Upper lobe of left lung (tissue), 6 donors: ENCODE measurements at places on chromosomes 3 and 15. TPM values are rescaled to one million over a fixed set of nuclear protein-coding genes. Genes with fewer than 3 reads are reported as not detected.
A peak's percentile ranks its signal among the peaks of the same experiment; 100 is the strongest.

DNA sequence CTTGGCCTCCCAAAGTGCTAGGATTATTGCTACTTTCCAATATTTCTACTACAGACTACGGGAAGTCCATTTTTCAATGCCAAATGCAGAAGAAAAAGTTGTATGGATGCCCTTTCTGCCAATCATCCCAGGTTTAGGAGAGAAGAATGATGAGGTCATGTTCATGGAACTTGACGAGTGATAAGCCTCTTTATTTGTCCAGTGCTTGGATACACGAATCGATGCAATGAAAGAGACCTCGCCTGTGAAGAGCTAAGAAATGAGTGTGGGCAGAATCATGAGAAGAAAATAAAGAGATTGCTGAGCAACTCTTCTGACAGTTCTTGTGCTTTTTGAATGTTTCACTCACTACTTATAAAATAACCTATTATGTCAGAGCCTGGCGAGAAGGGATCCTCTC is 996 bp upstream of the SLC28A1 start:
- no peaks in the 10 kb centered on the region for H3K36me3 ChIP-seq
- DNase-seq, result no peak
- H3K4me3 ChIP-seq, result no peak overlapping the region
- no peaks in the 10 kb centered on the region for H3K27me3 ChIP-seq
- no peaks in the 10 kb centered on the region for H3K4me1 ChIP-seq

GRCh38 chr3:195823999-195824398 is 12.3 kb upstream of the MUC4 start:
- H3K36me3 ChIP-seq, result no peaks in the 10 kb centered on the region
- peak overlapping the region; percentile 86 for H3K27ac ChIP-seq
- DNase-seq, result no peak
- H3K27me3 ChIP-seq, result no peaks in the 10 kb centered on the region
- no peaks in the 10 kb centered on the region for H3K4me1 ChIP-seq

DNA sequence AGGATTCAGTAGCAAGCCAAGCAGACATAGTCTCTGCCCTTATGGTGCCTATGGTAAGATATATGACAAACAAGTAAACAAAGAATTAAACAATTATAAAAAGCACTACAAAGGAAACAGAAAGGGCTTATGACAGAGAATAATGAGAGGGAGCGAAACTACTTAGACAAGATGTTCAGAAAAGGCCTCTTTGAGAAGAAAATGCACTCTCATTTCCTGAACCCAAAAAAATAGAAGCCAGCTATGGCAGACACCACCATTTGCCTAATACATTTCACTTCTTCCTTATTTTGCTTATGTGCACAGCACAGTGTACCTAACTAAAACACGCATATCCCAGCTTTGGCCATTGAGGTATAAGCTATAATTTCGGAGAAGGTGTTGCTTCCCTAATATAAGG is 465.5 kb upstream of the PPP2R3A start:
- H3K27me3 ChIP-seq, result no peaks in the 10 kb centered on the region
- no peak overlapping the region for H3K4me3 ChIP-seq
- no peak for DNase-seq
- H3K27ac ChIP-seq, result no peak overlapping the region
- no peaks in the 10 kb centered on the region for H3K4me1 ChIP-seq
- H3K36me3 ChIP-seq, result no peaks in the 10 kb centered on the region

- no peak overlapping the region for H3K4me3 ChIP-seq
- no peak overlapping the region for H3K27ac ChIP-seq
- no peaks in the 10 kb centered on the region for H3K36me3 ChIP-seq
- H3K4me1 ChIP-seq, result no peaks in the 10 kb centered on the region
- no peak for DNase-seq
- H3K27me3 ChIP-seq, result no peaks in the 10 kb centered on the region
Measured at GRCh38 chr15:45790325-45790943, 155.6 kb downstream of the SQOR start.

- no peak overlapping the region for H3K27ac ChIP-seq
- H3K4me1 ChIP-seq, result peaks cover 19% of the 10 kb centered on the region
- no peak for DNase-seq
- no peaks in the 10 kb centered on the region for H3K27me3 ChIP-seq
- no peaks in the 10 kb centered on the region for H3K36me3 ChIP-seq
Measured at GRCh38 chr3:58725326-58725853, 58.8 kb upstream of the FAM3D start.

DNA sequence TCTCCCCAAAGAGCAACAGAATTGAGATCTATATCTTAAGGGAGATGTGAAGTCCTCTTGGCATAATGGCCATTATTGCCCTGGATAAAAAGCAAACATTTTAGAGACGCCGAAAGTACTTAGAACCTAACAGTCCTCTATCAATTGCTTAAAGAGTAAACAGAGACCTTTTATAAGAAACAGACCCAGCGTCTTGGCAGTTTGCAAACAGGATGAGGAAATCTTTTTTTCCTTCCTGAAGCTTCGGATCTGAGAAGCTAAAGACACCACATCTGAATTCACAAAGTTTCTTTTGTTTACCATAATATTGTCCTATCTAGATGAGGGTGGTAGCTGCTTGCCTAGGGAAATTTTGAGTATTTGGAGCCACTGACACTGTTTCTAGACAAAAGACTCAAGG is 59.9 kb upstream of the LIMD1 start:
- H3K4me3 ChIP-seq, result no peak overlapping the region
- H3K27me3 ChIP-seq, result no peaks in the 10 kb centered on the region
- H3K27ac ChIP-seq, result peak overlapping the region; percentile 51
- H3K4me1 ChIP-seq, result peaks cover 49% of the 10 kb centered on the region
- no peaks in the 10 kb centered on the region for H3K36me3 ChIP-seq

DNA sequence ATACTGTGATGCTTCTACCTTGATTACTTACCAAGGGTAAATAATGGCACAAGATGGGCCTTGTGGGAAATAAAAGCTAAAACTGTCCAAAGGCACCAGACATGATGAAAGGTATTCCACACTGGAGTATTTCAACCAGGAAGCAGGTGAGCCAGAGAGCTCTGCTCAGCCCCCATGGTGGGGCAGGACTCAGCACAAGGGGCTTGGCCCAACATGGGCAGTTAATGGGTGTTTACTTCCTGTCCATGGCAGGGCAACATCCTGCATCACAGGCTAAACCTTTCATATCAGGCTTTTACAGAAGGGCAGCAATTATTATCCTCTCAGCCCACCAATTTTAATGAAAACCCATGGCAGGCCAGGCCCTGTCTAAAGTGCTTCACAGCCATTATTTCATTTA is 38.2 kb downstream of the MAGI1 start:
- H3K27me3 ChIP-seq, result no peaks in the 10 kb centered on the region
- no peaks in the 10 kb centered on the region for H3K36me3 ChIP-seq
- H3K4me3 ChIP-seq, result no peak overlapping the region
- H3K4me1 ChIP-seq, result peaks cover 16% of the 10 kb centered on the region
- no peak for DNase-seq

DNA sequence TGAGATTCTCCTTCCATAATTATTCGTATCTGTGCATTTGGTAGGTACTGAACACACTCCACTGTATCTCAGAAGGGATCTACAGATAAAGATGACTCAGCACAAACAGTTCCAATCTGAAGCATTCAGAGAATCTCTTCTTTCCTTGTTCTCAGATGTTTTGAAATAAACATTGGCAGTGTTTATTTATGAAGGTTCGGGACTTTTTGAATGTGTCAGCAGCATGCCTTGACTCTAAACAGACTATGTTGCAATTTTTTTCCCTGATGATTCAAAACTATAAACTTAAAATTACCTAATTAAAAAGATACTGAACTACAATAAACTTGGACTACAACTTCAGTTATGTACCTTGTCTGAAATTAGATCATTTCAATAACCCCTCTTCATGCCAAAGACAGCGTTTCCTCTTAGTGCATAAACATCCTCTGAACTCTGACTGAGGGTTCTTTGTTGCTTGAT is 612.9 kb upstream of the TBL1XR1 start:
- no peak for DNase-seq
- H3K4me3 ChIP-seq, result no peak overlapping the region
- H3K4me1 ChIP-seq, result peaks cover 22% of the 10 kb centered on the region
- peak overlapping the region; percentile 42 for H3K27ac ChIP-seq

DNA sequence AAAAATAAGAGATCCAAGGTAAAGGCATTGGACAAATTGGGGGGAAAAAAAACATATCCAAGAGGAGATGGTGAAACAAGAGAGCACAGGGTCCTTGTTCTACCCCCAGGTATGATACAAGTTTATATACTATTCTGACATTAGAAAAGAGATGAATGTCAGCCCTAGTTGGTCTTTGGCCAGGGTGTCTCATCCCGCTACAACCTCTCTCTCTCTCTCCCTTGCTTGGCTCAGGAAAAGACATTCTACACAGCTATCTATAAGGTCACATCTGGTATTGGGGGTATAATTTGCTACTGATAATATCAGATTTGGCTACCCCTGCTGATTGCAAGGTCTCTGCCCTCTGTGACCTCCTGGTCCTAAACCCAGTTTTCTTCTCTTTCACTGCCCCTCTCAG is 117.2 kb downstream of the GOLIM4 start:
- no peaks in the 10 kb centered on the region for H3K36me3 ChIP-seq
- H3K27me3 ChIP-seq, result no peaks in the 10 kb centered on the region
- H3K27ac ChIP-seq, result no peak overlapping the region

GRCh38 chr3:28615071-28615470 is 266.4 kb upstream of the AZI2 start:
- no peaks in the 10 kb centered on the region for H3K4me1 ChIP-seq
- no peak for DNase-seq

DNA sequence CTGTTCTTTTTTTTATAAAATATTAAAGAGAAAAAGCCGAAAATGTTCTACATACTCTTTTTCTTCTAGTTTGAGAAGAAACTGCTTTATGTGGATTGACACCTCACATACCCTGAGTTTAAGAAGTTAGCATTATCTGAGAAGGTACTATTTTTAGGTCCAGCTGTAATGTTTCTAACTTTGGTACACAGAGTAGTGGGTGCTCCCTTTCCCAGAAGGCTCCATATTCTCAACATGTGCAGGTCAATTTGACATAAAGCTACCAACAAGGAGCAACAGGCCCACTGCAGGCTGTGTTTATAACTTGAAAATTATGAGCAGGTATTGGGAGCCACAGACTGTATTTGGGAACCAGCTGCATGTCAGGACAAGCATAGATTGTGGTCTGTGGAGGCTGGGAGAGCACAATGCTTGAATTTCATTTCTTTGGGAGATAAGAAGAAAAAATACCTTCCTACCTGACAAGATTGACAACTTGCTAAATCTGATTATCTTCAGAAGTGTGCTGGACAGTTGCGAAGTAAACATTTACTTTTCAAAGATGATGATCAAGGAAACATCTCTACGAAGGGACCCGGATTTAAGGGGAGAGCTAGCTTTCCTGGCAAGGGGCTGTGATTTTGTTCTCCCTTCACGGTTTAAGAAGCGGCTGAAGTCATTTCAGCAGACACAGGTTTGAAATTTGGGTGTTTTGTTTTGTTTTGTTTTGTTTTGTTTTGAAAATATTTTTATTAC is 57.2 kb downstream of the PPP2R3A start:
- H3K27me3 ChIP-seq, result no peaks in the 10 kb centered on the region
- H3K27ac ChIP-seq, result no peak overlapping the region
- H3K4me3 ChIP-seq, result no peak overlapping the region
- no peak for DNase-seq
- no peaks in the 10 kb centered on the region for H3K4me1 ChIP-seq

FEZF2 gene
- not detected for total RNA-seq

DNA sequence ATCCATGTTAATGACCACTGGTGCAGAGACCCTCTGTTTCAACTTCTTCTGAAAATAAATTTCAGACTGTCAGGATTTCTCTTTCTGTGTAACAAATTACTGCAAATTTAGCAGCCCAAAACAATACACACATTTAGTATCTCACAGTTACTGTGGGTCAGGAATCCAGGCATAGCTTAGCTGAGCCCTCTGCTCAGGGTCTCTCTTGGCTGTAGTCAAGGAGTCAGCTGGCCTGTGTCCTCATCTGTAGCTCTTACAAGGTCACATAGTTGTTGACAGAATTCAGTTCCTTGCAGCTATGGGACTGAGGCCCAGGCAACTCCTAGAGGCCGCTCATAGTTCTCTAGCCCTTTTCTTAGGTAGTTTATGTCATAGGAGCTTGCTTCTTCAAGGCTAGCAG is 51.9 kb downstream of the NKIRAS1 start:
- H3K27ac ChIP-seq, result peak overlapping the region; percentile 24
- no peaks in the 10 kb centered on the region for H3K27me3 ChIP-seq
- no peaks in the 10 kb centered on the region for H3K36me3 ChIP-seq

KLF15 gene
- total RNA-seq, result 36.3 TPM

PKM gene
- 350 TPM for total RNA-seq

P2RY1 gene
- total RNA-seq, result 18.8 TPM

- H3K27me3 ChIP-seq, result no peaks in the 10 kb centered on the region
- no peaks in the 10 kb centered on the region for H3K4me1 ChIP-seq
- H3K27ac ChIP-seq, result no peak overlapping the region
- no peak for DNase-seq
- no peak overlapping the region for H3K4me3 ChIP-seq
- H3K36me3 ChIP-seq, result no peaks in the 10 kb centered on the region
Measured at GRCh38 chr3:193944518-193944884, 191.4 kb upstream of the HES1 start.

ZBTB38 gene
- total RNA-seq, result 95.7 TPM

- peaks cover 5% of the 10 kb centered on the region for H3K4me1 ChIP-seq
- H3K27me3 ChIP-seq, result peaks cover 48% of the 10 kb centered on the region
- H3K36me3 ChIP-seq, result no peaks in the 10 kb centered on the region
- peak overlapping the region; percentile 36 for H3K27ac ChIP-seq
- peak; percentile 61 for DNase-seq
Measured at GRCh38 chr3:181719991-181720680, 8.4 kb downstream of the SOX2 start.

LYZL4 gene
- not detected for total RNA-seq

GRCh38 chr15:94247789-94248638 is 16.7 kb downstream of the MCTP2 start:
- H3K36me3 ChIP-seq, result no peaks in the 10 kb centered on the region
- no peaks in the 10 kb centered on the region for H3K27me3 ChIP-seq
- DNase-seq, result no peak

DNA sequence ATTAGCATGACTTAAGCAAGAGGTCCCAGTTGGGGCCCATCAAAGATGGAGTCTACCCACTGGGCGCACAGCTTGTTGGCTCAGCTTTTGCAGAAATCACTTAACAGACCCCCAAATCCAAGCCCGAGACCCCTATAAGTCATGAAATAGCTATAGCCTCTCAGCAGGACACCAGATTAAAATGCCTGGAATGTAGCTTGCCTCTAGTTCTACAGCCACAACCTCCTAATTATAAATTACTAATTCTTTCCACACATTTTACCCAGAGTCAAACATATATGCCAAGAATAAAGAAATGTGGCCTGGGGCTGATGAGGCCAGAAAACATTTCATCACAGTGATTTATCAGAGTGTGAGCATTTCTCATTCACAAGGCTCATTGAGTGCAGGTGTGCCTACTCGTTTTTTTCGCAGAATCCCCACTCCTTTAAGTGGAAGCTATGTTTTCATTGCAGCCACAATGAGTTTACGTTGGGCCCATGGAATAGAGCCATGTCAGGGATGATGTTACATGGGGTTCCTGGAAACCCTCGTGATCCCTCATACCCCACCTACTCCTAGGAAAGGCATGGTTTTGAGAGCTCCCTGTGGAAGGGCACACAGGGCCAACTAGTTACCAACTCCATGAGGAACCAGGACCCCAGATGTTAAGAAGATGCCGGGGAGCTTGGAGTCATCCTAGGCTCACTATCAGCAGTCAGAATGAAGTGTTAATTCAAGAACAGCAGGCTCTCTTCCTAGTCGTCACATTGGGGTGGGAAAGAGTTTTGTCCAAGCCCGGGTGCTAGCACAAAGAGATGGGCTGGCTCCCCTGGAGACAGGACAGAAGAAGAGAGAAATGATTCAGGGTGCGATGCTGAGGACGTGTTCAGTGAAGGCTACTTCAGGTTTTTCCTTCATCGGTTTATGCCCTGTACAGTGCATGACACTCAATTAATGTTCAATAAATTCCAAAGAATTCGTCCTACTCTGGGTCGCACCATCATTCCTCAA is 90.2 kb upstream of the ABHD17C start:
- no peaks in the 10 kb centered on the region for H3K36me3 ChIP-seq
- no peaks in the 10 kb centered on the region for H3K4me1 ChIP-seq
- H3K27me3 ChIP-seq, result no peaks in the 10 kb centered on the region
- no peak overlapping the region for H3K27ac ChIP-seq
